ENCODE measurements at places on chromosomes 1 and 21. TPM values are rescaled to one million over a fixed set of nuclear protein-coding genes. Genes with fewer than 3 reads are reported as not detected.

KIF21B gene
- 51.1 TPM for total RNA-seq

DNA sequence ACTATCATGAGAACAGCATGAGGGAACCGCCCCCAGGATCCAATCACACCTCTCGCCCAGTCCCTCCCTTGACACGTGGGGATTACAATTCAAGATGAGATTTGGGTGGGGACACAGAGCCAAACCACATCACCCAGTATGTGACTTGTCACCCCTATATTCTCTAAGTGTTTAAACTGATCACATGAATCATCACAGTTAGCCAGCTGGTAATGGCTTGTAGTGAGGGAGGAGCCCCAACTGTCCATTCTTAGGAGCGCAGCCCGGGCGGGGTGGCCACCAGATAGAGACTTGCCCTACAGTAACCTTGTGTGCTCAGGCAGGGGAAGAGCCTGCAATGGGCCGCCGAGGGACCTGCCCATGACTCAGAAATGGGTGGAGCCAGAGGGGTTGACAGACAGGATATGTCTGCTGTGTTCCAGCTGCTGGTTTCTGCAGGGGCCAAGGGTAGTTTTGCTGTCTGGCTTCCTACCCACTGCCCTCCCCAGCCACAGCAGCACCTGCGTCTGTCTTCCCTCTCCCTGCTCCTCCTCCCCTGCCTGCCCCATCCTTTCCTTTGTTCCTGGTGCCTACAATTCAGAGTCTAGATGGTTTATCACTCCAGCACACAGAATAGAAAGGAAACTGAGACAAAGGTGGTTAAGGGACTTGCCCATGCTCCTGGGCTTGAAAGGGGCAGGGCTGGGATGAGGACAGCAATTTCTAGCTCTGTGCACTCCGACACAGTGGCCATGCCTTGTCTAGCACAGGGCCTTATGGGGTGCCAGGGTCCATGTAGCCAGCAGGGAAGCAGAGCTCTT lies 9.2 kb downstream of the ABCG1 start:
- DNase-seq: peak; percentile 69

DNA sequence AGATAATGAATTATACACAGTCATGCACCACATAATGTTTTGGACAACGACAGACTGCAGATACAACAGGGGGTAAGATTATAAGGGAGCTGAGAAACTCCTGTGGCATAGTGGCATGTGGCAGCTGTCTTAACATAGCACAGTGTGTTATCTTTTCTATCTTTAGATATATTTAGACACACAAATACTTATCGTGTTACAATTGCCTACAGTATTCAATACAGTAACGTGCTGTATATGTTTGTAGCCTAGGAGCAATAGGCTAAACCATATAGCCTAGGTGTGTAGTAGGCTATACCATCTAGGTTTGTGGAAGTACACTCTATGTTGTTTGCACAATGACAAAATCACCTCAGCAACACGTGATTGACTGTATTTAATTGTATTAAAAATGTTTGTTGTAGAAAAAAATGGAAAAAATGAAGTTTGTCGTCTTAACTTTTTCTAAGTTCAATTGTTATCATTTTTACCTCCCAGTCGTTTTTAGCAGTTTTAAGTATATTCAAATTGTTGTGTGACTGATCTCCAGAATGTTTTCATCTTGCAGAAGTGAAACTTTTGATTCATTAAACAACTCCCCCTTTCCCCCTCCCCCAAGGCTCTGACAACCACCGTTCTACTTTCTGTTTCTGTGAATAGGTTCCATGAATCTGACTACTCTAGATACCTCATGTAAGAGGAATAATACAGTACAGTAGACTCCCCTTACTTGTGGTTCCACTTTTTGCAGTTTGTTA lies 351.0 kb upstream of the B3GALT2 start:
- DNase-seq: no peak

DNA sequence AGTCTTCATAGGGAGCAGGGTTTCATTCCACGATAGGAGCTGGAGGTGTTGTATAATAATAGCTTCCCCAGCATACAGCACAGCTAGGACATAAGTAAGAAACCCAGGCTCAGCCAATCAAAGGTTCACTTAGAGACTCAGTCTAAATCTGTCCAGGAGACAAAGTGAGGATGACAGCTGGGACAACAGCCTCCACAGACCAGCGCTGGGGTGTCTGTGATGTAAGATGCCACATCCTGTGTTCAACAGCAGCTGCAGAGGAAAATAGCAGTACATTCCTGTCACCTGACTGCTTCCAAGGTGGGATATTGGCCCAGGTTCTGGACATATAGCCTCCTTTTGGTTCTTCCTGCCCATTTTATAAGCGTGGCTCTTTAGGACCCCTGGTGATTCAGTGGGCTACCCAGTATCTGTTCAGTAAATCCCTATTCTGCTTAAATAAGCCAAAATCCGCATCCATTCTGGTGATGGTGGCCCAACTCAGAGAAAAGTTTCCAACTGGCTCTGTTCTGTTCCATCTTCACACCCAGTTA lies 176.8 kb upstream of the SYT6 start:
- no peak for DNase-seq

GRCh38 chr1:208835097-208835463 lies 590.9 kb upstream of the PLXNA2 start:
- DNase-seq: no peak

- DNase-seq: no peak
Observed at GRCh38 chr21:35716876-35717565, 343.3 kb downstream of the SETD4 start.

GRCh38 chr21:14677013-14677412 lies 130.9 kb upstream of the SAMSN1 start:
- DNase-seq: no peak

- no peak for DNase-seq
Observed at GRCh38 chr1:40462956-40463590, 12.8 kb downstream of the ZFP69B start.
